NCI-H774 (cell line): ENCODE measurements at places on chromosomes 6 and 20.

GRCh38 chr20:41334443-41335421, 5.9 kb upstream of the LPIN3 start:
- no peak for DNase-seq

GRCh38 chr6:89989742-89990141, 95.5 kb downstream of the GJA10 start:
- DNase-seq, result no peak

DNA sequence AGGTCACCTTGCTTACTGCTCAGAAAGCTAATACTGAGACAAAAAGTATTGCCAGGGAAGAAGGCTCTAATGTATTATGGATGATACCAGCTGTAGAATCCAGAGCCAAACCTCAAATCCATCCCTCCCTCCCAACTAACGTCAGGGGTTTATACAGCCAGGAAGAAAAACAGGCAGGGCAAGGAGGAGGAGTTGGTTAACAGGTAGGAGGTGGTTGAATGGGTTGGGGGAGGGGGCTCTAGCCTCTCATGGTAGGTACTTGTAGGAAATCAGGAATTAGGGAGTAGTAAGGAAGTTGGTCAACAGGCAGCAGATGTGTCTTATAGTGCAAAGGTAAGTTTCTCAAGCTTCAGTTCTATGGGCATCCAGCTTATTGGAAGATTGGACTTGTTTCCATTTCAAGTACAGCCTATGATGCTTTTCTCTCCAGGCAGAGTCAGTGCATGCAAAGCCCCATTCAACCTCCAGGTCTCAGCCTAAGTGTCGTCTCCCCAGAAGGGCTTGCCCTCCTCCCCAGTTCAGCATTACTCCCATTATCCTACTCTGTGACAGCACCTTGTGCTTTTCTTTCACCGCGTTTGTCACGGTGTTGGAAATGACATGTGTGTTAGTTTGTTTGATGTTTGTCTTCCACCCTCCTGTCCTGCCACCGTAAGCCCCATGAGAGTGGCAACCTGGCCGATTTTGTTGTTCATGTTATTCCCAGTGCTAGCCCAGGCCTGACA, 38.1 kb downstream of the PNLDC1 start:
- DNase-seq, result no peak

DNA sequence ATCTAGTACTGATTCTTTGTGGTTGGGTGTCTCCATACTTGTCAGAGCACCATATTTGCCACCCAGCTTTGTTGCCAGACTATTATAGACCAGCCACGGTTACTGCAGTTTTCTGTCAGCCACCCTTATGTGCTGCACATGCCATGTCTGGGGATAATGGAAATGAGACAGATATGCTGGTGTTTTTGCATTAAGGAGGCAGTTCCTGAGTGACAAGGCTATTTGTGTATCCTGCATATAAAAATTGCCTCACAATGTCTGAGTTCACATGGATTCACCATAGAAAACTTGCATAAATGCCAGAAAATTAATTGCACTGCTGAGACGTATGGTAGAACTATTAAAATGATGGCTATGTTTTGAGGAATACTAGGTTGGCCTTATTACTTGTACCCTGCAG, 51.8 kb downstream of the NKAIN2 start:
- no peak for DNase-seq

- no peak for DNase-seq
Measured at GRCh38 chr6:119426619-119427018, 77.1 kb upstream of the MAN1A1 start.

DNA sequence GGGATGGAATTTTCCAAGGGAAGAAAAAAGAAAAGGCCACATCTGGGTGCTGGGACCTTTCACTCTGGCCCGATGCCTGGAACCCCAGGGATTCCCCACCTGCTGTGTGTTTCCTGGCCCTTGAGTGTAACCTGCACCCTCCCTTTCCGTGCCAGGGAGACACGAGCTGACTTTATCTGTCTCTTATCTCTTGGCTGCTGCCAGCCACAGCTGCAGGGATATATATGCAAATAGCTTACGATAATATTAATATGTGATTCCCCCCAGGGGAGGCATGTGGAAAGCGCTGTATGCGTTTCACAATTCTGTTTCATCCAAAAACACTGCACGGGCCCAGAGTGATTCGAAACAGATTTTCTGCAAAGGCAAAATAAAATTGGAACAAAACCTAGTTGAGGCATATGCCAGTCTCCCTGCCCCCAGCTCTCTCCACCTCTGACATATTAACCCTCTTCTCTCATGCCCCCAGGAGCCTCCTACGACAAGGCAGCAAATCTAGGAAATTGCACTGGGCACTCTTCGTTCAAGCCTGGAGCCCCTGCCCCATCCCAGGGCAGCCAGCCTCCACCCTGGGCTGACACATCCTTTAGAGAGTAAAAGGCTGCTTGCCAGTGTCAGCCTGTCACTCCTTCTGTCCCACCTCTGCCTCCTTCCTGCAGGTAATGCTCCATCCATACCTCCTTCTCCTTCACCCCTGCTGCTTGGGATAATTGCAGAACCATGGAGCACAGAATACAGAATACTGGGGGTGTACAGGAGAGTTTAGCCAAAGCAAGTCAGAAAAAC, 1.3 kb downstream of the RIPOR3 start:
- no peak for DNase-seq

GRCh38 chr20:16615199-16615598, 42.0 kb upstream of the KIF16B start:
- DNase-seq, result no peak

GRCh38 chr6:107819964-107820337, 4.2 kb downstream of the SCML4 start:
- DNase-seq, result no peak

DNA sequence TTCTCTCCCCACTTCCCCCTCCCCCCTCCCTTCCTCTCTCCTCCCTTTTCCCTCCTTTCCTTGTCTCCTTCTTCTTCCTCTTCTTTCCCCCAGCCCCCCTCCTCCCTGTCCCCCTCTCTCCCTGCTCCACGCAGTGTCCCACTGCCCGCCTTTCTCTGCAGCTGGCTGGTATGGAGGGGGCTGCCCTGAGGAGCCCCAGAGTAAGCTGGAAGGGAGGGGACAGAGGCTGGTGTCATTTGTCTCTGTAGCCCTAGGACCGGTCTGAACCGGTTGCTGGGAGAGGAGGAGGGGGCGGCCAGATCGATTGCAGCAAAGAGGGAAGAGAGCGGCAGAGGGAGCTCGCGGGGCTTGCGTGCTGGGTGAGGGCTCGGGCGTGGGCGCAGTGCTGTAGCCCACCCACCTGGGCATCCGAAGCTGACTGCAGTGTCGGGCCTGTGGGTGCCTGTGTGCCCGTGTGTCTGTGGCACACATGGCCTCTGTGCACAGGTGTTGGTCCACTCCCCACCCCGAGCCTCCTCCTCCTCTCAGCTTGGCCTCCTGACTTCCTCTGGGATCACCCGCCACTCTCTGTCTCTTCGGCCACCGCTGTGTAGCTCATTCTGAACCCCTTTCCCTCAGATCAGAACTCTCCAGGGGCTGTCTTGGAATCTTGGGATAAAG, 50.6 kb downstream of the SRC start:
- no peak for DNase-seq

- no peak for DNase-seq
Measured at GRCh38 chr6:89501222-89501621, 68.3 kb downstream of the ANKRD6 start.

DNA sequence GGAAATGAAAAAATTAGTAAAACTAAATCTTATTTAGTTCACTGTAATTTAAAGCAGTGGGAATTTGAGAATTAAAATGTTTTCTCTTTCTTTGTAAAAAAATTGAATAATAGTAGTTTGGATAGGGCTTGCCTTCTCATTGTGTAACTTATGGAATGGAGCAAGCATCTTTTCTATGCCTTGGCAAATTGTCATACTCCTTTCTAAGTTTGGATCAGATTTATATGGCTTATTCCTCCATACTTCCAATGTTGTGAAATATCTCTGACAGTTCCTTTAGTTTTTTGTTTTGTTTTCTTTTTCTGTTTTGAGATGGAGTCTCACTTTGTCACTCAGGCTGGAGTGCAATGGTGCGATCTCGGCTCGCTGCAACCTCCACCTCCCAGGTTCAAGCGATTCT, 176.4 kb downstream of the SAMD5 start:
- no peak for DNase-seq

GRCh38 chr20:22745194-22745500, 160.8 kb upstream of the FOXA2 start:
- no peak for DNase-seq

- no peak for DNase-seq
Measured at GRCh38 chr20:35643045-35643444, 21.7 kb downstream of the CPNE1 start.

DNA sequence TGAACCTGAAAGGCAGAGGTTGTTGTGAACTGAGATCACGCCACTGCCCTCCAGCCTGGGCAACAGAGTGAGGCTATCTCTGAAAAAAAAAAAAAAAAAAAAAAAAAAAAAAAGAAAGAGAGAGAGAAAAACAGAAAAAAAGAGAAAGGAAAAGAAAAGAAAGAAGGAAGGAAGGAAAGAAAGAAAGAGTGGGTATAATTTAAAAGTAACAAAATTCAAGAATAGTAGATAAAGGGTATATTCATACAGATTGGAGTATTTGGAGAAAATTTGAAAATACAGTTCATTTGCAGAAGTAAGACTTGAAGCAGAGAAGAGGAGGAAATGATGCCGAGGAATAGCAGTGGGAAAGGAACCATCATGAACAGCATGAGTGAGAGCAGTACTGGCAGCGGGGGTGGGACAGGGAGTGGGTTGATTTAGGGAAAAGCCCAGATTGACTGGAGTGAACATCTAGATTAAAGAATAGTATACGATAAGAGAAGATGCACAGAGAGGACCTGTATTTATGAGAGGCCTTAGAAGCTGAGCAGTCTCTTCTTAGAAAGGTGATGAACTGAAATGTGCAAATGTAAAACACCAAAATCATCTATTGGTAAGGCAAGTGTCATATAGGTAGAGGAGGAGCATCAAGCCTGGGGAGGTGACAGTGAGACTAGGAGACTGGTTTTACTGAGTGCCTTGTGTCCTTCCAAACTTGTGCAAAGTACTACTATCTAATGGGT, 17.8 kb upstream of the HLA-DRB1 start:
- no peak for DNase-seq

- DNase-seq, result no peak
Measured at GRCh38 chr6:131309437-131309836, 174.2 kb downstream of the AKAP7 start.

- no peak for DNase-seq
Measured at GRCh38 chr6:46393940-46394337, 97.3 kb downstream of the RCAN2 start.

DNA sequence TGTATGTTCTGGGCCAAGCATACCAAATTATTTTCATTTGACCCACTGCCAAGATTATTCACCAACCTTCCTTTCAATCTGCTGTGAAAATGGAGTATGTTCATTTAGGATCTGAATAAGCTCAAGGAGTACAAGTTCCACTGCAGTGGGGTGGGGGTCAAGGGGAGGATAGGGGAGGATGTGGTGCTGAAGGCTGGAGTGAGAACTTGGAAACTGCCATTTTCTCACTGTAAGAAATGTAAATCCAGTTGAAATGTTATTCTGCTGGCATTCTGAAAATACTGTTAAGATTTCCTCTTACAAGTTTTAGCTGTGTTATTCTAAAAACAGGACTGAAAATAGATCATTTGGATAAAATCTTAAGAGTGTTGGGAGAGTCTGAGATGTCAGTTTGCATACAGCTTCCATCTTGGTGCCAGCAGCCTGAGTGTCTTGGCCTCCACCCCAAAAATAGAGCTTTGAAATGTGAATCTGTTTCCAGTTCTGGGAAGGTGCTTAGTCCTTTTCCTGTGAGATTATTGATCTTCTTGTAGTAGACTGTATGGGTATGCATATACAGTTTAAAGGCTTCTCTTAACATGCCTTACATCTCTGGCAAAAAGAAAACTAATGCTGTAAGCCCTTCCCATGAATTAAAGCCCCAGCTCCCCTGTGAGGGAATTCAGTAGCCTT, 84.3 kb downstream of the CTNNBL1 start:
- no peak for DNase-seq

GRCh38 chr6:140319209-140319608, 944.8 kb upstream of the CITED2 start:
- DNase-seq, result peak; percentile 8

- no peak for DNase-seq
Measured at GRCh38 chr20:20702330-20703245, 9.9 kb downstream of the RALGAPA2 start.

DNA sequence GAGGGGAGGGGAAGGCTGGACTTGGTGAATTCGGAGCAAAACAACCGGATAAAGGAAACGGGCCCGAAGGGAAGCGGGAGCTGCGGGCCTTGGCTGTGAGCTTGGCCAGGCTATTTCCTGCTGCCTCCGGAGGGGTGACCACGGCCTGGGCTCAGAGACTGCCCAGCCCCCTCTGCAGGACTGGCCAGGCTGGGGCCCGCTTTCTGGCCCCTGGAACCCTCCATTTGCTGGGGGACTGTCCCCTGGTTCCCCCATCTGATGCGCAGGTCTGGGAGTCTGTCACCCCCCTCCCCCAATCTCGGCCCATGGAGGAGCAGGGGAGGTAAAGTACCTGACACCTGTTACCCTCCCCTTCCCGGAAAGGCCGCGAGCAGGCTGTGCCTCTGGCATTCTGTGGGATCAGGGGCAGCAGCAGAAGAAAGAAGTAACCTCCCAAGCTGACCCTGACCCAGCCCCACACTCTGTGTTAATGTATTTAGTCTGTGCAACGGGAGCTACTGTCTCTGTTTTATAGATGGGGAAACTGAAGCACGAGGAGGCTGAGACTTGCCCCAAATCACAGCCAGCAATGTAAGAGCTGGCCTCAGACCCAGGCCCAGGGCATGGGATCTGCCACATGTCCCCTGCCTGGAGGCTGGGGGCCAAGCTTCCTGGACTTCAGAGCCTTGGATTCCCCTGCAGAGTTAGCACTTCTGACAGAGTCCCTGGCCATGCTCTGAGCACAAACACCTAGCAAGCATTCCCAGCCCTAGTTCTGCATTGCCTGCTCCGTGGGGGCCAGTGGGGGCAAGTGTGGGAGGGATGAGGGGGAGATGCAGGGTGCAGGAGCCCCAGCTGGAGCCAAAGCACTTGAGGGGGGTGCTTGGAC, 3.5 kb downstream of the C20orf204 start:
- DNase-seq, result no peak

GRCh38 chr6:128139519-128139918, 238.7 kb upstream of the THEMIS start:
- no peak for DNase-seq

- DNase-seq, result no peak
Measured at GRCh38 chr6:108982154-108983113, 112.2 kb downstream of the SESN1 start.

GRCh38 chr6:89729818-89730217, 89.8 kb downstream of the MDN1 start:
- DNase-seq, result no peak

DNA sequence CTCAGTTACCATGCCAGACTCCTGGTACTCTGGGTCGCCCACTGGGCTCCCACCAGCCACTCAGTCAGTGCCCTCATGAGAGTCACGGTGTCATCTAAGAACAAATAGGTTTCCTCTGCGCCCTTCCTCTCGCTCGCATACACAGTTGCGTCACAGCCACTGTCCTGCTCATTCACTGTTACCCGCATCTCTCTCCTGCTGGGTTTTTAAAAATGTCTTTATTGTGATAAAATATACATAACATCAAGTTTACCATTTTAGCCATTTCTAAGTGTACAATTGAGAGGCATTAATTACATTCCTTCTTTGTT, 4.0 kb downstream of the TEAD3 start:
- DNase-seq, result no peak

- no peak for DNase-seq
Measured at GRCh38 chr6:117072781-117073180, 192.6 kb upstream of the VGLL2 start.

- DNase-seq, result no peak
Measured at GRCh38 chr20:34143951-34144350, 31.9 kb upstream of the EIF2S2 start.

GRCh38 chr20:23143098-23143497, 57.0 kb upstream of the CD93 start:
- no peak for DNase-seq

- DNase-seq, result no peak
Measured at GRCh38 chr20:13102237-13102636, 93.5 kb downstream of the SPTLC3 start.
